ENCODE measurements at places on chromosomes 2 and 18.

- no peak for DNase-seq
Observed at GRCh38 chr2:233247744-233248143, 3.7 kb upstream of the ATG16L1 start.

- peak; percentile 27 for DNase-seq
Observed at GRCh38 chr2:218745559-218746469, 35.2 kb downstream of the TTLL4 start.

DNA sequence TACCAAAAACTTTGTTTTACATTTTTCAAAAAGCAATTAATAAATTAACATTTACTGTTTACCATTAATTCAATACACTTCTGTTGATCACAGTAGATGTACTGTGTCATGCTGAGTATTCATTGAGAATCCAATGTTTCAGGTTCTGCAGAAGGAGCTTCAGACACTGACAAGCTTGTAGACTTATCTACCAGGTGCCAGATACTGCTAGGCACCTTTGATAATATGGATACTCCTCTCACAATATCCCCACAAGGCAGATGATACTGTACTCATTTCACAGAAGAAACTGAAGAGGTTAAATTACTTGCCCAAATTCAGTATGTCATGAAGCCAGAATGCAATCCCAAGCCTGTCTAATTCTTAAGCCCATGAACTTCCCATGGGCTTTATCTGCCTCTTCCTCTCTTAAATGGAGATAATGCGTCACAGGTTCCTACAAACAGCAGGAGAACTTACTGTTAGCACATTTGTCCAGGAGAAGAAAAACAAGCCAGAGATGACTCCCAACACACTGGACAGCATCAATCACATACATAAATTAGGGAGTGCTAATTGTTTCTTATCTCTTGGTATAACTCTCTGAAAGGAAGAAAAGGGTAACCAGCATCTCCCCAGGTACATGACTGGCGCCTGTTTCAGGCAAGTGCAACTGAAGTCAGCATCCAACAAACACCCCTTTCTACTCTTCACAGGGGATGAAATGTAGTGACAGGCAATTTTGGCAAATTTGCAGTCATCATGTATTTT lies 27.4 kb downstream of the ITSN2 start:
- no peak for DNase-seq

DNA sequence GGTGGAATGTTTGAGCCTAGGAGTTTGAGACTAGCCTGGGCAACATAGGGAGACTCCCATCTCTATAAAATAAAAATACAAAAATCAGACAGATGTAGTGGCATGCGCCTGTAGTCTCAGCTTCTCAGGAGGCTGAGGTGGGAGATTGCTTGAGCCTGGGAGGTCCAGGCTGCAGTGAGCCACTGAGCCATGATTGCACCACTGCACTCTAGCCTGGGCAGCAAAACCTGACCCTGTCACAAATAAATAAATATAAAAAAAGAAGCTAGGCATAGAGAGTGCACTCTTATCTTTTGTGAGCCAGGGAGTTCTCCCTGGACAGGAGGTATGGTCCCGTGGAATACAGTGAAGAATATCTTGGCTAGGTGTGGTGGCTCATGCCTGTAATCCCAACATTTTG lies 11.0 kb upstream of the KYNU start:
- no peak for DNase-seq

- no peak for DNase-seq
Observed at GRCh38 chr2:197372592-197372991, 62.0 kb upstream of the ANKRD44 start.

DNA sequence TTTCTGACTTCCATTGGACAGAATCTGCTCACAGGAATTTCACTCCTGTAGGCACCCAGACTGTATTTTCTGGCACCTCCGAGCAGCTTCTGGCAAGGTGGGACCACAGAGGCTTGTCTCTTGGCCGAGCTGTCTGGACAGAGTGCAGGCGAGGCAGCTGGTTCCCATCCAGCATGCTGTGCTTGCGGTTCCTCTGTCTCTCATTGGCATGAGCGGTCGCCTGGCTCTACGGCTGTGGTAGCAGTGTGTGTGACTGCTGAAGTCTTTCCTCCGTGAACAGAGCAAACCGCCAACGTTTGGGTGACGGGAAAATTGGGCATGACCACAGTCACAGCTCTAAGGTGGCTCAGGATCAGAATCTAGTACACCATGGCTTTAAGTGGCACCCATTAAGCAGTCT lies 411.7 kb upstream of the NETO1 start:
- no peak for DNase-seq

GRCh38 chr2:19963386-19963785 lies 26.5 kb downstream of the WDR35 start:
- DNase-seq: no peak

DNA sequence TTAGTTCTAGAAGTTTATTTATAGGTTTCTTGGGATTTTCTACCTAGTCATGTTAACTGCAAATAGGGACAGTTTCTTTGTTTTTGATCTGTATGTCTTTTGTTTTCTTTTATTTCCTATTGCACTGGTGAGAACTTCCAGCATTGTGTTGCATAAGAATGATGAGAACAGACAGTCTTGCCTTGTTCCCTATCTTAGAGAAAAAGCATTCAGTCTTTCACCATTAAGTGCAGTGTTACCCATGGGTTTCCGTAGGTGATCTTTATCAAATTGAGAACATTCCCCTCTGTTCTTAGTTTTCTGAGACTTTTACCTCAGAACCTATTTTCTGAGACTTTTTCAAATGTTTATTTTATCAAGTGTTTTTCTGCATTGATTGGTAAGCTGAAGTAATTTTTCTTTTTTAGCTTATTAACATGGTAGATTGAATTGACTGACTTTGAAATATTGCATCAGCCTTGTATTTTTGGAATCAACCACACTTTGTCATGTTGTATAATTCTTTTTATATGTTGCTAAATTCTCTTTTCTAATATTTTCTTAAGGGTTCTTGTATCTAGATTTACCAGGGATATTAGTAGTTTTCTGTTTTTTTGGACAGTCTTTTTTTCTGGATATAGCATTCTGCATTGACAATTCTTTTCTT lies 17.2 kb downstream of the MFSD6 start:
- no peak for DNase-seq

DNA sequence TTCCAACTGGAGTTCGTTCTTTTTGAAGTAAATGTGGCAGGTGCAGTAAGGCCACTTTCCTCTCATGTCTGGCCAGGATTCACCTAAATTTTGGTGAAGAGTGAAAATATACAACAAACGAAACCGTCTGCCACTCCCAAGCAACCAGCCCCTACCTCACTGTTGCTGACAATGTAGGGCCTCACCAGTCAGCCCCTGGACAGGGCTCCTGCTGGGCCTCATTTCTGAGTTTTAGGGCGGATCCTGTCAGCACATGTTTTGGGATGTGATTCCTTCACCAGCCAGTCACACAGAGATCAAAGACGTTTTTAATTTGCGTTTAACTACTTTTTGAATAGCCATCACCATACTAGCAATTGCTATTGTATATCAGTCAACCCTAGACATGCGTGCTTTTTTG lies 185.0 kb downstream of the WDR7 start:
- no peak for DNase-seq

- no peak for DNase-seq
Observed at GRCh38 chr2:195016841-195017240, 640.2 kb upstream of the SLC39A10 start.

DNA sequence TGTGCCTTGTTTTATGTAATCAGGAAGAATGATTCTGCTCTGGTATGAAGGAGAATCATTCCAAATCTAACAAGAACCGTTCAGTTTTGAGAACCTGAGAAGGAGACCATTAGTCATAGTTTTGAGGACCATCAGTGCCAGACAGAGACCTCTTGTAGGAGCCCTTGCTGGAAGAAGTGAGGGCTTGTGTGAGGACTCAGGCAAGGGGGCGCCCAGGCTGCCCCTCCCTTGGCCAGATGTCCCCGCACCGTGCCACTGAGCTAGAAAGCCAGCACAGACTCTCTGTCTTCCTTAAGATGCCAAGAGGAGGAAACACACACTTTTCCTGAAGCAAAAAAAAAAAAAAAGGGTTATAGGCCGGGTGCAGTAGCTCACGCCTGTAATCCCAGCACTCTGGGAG lies 55.7 kb upstream of the SLC39A10 start:
- DNase-seq: no peak

GRCh38 chr2:126781206-126781605 lies 117.5 kb upstream of the TEX51 start:
- DNase-seq: no peak

DNA sequence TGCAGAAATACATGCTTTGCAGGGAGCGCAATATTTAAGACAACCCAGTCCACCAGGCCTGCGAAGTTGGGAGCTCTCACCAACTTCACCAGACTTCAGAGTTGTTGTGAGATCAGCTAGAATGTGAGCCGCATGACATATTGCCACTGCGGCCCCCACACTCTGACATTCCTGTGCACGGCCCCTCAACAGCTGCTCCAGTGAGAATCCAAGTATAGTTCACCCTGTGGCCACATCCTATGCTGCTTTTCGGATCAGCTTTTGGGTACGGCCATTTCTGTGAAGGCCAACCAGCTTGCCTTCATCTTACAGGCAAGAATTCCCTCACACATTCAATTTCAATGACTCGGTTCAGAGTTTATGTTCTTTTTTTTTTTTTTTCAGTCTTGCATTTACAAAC lies 177.8 kb downstream of the SOX11 start:
- DNase-seq: no peak

DNA sequence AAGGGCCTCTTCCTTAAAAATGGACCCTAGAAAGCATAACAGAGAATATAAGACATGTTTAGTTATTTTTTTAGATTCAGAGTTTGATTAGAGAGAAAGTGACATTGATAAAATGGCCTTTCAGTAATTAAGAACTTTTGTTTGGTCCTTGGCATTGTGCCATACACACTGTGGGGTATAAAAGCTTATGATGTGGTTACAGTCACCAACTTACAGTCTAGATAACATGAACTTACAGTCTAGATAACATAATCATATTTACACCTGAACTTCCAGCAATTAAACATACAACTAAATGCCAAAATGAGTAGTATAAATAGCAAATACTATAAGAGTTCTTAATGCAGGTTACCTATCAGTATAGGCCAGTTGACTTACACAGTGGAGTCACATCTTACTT lies 25.6 kb upstream of the EFEMP1 start:
- DNase-seq: no peak

GRCh38 chr2:150555611-150556356 lies 68.3 kb upstream of the RND3 start:
- DNase-seq: no peak

DNA sequence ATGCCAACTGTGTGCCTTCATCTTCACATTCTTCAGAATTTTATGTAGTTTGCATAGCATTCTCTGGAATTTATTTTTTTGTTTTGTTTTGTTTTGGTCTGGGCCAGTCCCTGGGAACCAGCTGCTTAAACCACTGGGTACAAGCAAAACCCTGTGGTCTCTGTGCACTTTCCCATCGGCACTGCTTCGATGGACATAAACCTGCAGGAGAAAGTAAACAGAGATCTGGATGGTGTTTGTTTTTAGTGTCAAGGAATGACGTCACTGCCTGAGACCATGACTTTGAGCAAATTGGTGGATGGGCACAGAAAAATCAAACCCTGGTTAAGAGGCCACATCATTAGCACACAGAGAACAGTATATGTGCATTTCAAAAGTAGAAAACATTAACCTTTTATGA lies 64.7 kb upstream of the RASGRP3 start:
- DNase-seq: peak; percentile 74

- DNase-seq: no peak
Observed at GRCh38 chr2:127115471-127116199, 8.7 kb upstream of the BIN1 start.

DNA sequence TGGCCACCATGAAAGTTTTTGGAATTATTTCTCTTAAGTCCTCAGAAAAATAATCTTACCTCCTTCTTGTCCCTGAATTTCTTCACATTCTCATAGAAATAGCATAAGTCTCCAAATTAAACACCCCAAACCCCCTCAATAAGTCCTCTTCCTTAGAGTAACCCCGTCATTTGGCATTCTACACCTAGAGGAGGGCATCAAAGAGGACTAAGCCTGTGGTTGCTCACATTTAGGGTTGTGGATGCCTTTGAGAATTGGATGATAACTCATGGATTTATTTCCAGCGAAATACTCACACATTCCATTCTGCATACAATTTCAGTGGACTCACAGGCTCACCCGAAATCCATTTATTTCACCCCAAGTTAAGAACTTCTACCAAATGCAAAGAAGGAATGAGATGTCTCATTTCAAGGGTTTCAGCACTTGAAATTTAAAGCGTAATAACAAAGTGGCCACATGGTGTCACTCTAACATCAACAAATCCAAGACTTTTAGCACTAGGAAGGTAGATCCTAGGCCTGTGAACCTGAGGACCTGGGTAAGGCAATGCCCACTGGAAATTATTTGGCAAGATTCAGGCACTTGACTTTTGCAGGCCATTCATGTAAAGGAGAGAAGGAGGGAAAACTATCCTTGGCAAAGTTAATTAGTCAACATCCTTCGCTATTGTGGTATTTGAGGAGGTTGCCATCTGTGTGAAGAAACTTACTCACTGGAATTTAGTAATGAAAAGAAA lies 24.6 kb downstream of the DYTN start:
- peak; percentile 68 for DNase-seq

DNA sequence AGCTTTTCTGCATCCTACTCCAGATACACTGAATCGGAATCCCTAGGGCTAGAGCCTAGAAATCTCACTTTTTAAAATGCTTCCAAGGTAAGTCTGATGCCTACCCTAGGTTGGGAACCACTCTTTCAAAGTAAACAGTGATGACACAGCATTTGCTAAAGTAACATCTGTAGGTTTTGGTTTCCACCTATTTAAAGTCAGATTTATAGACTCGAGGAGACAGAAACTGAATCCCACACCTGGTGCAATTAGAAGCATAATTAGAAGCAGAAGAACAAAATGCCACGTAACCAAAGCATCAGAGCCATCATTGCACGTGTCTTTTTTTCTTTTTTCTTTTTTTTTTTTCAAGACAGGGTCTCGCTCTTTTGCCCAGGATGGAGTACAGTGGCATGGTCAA lies 40.9 kb downstream of the PDK1 start:
- no peak for DNase-seq

DNA sequence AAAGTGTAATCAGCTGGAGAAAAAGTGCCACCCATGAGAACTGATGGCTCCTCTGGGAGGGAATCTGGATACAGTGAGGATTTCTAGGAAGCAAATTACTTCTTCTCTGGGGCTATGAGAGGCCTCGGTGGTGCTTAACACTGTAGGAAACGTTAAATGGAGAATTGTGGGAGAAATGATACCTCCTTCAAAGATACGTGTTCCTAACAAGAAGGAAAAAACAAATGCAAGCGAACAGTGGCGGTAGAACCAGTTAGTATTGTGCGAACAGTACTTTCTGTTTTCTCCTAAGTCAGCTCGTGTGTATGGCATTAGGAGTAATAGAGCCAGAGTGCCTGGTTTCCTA lies 587 bp upstream of the MTIF2 start:
- DNase-seq: no peak

DNA sequence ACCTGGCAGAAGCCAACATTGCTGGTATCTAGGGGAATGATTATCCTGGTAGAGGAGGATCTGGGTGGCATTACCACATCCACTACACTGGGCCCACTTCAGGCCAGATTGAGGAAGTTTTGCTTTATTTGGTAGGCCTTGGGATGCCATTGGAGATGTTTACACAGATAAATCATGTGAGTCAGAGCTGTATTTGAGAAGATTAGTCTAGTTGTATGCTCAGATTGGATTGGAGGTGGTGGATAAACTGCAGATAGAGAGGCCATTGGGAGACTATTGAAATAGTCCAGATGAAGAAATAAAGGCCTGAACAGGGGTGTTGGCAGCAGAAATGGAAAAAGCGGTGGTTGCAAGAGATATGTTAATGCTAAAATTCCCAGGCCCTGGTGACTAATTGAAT lies 81.5 kb downstream of the EFEMP1 start:
- DNase-seq: no peak

Data from astrocyte of the cerebellum (primary cell).